ENCODE measurements at places on chromosomes 2 and 18.

- no peak for DNase-seq
Measured at GRCh38 chr2:231521443-231521842, 8.8 kb downstream of the NMUR1 start.

DNA sequence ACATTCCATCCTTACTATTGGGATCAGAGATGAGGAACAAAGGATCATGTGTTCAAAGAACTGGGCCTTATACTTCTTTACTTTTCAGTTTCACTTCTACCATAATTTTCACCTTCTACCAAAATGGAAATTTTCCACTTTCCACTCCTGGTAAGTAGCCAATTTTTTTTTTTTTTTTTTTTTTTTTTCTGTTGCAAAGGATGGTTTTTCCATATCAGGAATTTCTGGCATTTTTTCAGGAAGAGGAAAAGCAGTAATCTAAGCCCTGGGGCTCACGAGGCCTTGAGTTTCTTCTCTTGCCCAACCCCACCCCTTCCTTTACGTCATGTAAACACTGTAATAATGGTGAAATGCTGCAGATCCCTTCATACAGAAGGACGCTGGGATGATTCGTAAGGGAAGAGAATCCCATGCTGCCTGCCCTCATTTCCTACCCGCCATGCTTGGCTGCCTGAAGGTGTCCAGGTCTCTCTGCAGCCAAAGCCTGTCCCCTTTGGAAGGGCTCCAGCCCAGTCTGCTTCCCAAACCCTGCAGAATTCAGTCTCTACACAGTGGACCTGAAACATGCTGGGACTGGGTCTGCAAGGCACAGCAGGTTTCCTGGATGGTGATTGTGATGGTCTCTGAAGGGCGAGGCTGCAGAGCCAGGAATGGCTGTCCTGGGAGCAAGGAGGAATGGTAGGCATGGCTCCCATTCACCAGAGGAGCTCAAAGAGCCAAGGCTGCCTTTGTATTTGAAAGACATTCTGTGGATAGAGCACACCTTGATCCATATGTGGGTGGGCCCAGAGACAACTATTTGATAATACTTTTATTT lies 57.0 kb downstream of the EFR3B start:
- DNase-seq: no peak

GRCh38 chr2:10454505-10454904 lies 6.4 kb upstream of the ODC1 start:
- peak; percentile 16 for DNase-seq

GRCh38 chr2:48249631-48250473 lies 280.1 kb upstream of the STON1 start:
- DNase-seq: no peak

- no peak for DNase-seq
Measured at GRCh38 chr18:55152801-55153200, 193.5 kb upstream of the CCDC68 start.

- DNase-seq: no peak
Measured at GRCh38 chr2:150526006-150526405, 38.5 kb upstream of the RND3 start.

DNA sequence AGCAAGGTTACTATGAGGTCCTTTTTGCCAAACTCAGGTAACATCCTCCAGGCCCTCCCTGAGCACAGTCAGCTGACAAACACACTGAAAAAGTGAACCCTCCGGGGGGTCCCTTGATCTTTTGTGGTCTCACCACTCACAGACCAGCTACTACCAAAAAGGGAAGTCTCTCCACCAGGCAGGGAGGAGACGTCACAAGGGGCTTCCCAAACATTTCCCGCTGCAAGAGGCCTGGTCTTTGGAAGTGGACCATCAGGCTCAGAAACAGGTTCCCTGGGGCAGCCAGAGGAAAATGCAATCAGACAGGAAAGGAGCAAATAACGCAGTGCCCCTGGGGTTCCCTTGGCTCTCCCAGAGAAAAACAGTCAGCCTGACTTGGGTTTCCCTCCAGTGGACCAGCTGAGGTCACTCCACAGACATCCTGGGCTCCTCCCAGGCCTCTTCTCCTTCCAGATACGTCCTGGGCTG lies 38.7 kb upstream of the POMC start:
- DNase-seq: no peak

DNA sequence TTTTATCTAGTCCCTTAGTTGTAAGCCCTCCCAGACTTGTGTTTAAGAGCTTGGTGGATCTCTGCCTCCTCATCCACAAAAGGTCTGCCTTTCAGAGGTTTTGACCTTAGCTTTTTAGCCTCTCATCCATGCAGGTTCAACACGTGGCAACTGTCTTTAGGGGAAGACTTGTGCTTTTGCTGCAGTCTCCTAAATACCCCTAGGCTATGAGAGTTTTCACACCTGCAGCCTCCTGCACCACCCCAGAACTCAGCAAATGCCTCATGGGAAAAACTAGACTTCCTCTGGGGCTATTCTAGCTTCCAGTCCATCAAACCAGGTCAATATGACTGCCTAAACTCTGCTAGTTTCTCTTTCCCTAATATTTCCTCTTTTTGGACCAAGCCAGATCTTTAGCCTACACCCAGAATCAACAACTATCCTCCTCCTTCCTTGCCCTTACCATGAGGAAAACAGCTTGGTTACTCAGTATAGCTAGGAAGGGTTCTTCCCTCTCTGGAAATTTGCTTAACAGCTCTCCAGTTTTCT lies 132.3 kb upstream of the RIOK3 start:
- DNase-seq: no peak

- no peak for DNase-seq
Measured at GRCh38 chr2:179234658-179235240, 29.9 kb downstream of the SESTD1 start.

DNA sequence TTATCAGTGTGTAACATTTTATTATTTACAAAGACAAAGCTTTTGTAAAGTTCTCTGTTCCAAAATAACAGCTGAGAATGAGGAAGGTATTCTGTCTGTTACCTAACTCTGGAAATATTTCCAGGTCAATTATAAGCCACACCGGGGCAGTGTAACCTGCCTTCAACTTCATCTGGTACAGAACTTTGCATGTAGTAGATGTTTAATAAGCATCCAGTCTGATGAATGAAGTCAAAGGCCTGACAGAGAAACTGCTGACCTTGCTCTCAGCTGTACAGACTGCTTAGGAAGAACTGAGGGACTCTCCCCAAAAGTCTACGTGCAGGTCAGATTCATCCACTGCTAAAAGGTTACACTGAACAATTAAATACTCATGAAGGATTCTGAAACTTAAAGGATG lies 43.3 kb downstream of the WDFY1 start:
- DNase-seq: no peak

DNA sequence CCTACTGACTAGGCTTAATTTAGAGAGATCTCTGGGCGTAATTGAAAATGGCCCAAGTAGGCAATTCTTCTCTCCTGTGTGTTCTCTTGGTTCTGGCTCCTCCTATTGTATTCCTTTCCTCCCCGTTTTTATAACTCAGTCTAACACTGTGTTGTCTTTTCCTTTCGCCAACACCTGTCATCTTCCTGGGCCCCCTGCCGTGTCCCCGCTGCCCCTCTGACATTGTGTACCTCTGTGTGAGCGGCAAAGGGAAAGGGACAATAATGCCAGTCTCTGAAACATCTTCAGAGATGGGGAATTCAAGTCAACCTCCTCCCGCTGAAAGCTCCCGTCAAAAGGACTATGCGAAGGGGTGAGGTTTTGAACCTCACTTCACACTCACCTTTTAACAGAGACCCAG lies 210.9 kb downstream of the GBX2 start:
- peak; percentile 10 for DNase-seq

DNA sequence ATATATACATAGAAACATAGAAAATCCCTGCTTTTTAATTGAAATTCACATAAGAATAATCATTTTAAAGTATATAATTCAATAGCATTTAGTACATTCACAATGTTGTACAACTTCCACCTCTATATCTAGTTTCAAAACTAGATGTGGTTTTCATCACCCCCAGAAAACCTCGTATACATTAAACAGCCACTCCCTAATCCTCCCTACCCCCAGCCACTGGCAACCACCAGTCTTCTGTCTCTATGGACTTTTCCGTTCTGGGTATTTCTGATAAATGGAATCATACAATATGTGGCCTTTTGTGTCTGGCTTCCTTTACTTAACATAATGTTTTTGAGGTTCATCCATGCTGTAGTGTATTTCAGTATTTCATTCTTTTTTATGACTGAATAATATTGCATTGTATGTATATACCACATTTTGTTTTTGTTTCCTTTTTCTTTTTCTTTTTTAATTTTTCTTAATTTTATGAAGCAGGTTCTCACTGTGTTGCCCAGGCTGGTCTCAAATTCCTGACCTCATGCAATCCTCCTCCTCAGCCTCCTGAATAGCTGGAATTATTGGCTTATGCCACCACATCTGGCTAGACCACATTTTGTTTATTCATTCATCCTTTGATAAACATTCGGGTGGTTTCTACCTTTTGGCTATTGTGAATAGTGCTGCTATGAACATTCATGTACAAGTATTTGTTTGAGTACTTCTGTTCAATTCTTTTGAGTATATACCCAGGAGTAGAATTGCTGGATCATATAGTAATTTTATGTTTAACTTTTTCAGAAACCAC lies 50.6 kb upstream of the RNF152 start:
- no peak for DNase-seq

DNA sequence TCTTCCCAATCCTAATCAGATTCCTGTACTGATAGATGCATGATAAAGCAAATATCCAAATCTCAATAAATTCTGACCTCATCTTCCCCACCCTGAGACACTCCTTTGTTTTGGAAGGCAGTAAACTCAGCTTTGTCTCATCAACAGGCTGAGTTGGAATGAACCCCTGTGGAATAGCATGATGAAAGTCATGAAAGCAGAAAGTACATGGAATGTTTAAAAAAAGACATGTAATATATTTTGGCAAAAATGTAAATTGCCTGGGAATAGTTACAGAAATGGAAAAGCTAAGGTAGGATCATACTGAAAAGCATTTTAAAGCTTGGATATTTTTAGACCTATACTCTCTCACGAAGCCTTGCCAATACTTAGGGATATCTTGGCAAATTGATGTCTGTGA lies 468.7 kb upstream of the CDH7 start:
- DNase-seq: no peak

DNA sequence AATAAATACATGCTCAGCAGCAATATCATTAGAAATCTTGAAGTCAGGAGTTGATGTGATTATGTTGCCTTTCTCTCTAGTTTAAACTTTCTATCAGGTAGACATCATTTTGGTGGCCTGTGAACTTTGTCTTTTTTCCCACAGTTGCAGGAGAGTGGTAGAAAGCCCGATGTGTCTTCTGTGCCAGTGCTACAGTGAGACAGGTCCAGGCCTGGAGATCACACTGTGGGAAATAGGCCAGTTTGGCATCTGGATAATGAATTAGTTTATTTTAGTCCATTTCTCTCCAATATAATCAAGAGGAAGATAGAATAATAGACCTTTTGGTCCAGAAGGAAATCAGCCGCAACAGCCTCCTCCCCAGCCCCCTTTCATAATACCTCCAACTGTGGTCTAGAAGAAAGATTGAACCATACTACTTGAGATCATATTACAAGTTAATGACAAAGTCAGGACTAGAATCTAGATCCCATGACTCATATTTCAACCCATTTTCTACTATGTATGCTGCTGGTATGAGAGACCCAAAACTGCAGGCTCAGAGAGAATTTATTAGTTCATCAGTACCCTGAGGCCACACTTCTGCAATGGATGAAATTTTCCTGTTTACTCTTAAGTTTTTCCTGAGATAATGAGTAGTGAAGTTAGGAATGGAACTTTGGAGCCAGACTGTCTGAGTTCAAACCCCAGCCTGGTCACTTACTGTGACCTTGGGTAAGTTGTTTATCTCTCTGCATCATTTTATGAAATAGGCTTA lies 20.6 kb downstream of the KCMF1 start:
- DNase-seq: no peak

GRCh38 chr2:104233591-104233990 lies 620.3 kb upstream of the POU3F3 start:
- no peak for DNase-seq

- no peak for DNase-seq
Measured at GRCh38 chr2:19484736-19485135, 126.3 kb upstream of the OSR1 start.

- no peak for DNase-seq
Measured at GRCh38 chr2:179051250-179051649, 1.3 kb upstream of the CCDC141 start.

DNA sequence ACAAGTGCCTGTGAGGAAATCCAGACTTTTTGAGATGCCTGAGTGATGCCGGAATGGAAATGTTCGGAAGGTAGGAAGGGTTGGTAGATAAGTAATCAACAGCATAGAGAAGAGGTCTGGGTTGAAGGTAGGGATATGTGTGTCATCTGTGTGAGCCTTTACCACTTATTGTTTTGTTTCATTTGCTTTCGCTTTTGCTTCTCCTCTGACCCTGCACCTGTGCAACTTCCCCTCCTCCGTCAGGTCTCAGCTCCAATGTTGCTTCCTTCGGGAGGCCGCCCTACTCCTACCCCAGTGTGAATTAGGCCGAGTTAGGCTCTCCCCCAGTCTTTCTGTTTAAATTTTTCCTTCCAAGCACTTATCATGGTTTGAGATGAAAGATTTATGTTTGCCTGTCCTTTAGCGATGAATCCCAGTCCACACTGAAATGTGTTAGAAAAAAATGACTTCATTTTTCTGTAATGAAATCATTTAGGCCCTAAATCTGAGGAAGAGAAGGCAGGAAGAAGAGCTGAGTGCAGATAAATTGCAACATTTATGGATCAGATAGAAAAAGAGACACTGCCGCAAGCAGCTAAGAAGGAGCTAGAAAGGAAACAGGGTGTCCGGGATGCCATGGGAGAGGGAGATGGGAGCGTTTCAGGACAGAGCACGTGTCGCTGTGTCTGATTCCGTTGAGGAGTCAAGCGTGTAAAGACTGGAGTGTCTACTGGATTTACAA lies 139.6 kb upstream of the PELI1 start:
- no peak for DNase-seq

DNA sequence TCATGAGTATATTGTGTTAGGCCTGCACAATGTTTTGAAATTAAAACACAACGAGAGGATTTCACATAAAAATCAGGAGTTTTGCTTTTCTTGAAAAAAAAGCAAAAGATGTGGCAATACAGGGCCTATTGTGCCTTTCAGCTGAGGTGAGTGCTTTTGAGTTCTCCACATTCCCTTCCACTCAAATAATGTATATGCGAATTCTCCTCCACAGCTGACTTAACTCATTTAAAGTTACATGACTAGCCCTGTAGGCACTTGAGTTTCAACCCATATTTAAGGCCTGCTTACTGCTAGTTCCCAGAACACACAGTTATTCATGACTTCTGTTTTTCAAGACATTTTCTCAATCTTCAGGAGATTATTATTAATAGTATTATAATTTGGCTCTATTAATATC lies 353.1 kb downstream of the NUP35 start:
- no peak for DNase-seq

- DNase-seq: no peak
Measured at GRCh38 chr2:148917431-148917830, 42.4 kb downstream of the KIF5C start.

DNA sequence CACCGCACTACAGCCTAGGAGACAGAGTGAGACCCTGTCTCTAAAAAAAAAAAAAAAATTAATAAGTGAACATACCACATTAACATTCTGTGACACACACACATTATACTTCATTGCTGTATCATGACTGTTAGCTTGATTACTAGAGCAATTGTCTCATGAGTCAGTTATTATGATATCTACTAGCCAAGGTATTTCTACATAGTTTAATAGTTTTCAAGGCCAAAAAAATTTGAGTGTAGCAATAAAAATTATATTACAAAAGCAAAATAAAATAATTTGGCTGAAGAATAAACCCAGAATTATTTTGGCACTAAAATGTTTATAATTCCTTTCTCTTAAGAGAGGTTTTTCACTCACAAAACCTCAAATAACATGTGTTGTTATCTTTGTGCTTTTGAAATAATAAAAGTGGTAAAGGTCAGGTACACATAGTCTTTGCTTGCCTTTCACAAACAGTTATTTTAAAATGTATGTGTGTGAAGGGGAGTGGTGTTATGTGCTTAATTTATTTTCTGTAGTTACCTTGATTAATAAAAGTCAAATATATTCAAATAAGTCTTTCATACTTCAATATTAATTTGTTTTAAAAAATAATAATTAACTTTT lies 136.9 kb upstream of the SPOPL start:
- no peak for DNase-seq

Data from NCI-H345 (cell line).